ENCODE measurements at places on chromosomes 6 and 20. TPM values are rescaled to one million over a fixed set of nuclear protein-coding genes. Genes with fewer than 3 reads are reported as not detected.

DNA sequence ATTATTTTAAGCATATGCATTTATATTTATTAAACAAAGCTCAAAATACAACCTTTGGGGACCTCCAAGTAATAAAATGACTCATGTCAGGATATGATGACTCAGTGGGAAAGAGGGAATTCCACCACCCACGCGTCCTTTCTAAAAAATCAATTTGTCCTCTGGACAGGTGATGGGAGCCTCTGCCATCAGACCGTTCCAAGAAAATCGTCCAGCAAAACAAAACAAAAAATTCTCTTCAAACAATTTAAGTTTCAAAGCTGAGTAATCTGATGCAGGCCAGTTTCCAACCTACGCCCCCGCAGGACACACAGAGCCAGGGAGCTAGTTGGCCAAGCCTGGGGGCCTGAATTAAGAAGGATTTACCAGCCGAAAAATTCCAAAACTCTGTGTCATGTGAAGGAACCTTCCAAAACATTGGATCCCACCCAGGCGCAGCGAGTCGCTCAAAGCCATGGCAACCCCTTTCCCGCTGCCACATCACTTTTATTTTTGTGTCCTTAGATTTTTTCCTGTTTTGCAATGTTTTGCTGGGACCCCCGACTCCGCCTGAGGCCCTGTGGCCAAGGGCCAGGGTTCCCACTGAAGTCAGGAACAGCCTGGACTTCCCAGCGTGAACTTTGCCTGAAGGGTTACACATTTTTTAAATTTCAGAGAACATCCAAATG, 95.3 kb downstream of the NFATC2 start:
- H3K4me3 ChIP-seq = peak overlapping the region; percentile 50
- peaks cover 21% of the 10 kb centered on the region for H3K4me1 ChIP-seq
- H3K36me3 ChIP-seq = no peaks in the 10 kb centered on the region
- peak; percentile 100 for DNase-seq
- peak overlapping the region; percentile 66 for H3K27ac ChIP-seq
- no peaks in the 10 kb centered on the region for H3K27me3 ChIP-seq

DNA sequence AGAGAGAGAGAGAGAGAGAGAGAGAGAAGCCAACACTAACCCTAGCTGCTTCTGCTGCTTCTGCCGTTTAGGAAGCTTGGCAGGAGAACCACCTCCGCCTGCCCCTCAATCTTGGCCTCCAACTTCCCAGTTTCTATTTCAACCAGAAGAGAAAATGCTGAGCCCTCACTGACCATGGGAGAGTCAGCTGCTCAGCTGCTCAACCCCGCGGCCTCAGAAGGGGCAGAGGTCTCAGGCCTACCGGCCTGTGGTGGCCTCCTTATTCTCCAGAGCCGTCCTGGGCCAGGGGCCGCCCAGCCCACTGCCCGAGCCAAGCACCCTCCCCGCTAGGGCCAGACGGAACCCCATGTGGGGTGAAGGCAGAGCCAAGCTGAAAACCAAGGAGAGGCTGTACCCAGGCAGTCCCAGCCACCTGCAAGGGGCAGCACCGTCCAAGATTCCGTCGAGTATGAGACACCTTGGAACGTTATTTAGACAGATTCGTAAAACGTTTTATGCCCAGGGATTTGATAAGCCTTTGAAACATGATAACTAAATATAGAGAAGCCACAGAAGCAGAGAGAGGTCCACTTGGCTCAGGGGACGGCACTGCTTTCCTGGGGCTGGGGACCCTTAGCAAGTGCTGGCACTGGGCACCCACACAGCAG, 116.6 kb downstream of the DLL1 start:
- no peaks in the 10 kb centered on the region for H3K36me3 ChIP-seq
- H3K4me3 ChIP-seq = no peak overlapping the region
- H3K27ac ChIP-seq = no peak overlapping the region
- no peak for DNase-seq

- H3K27me3 ChIP-seq = no peaks in the 10 kb centered on the region
- H3K4me1 ChIP-seq = no peaks in the 10 kb centered on the region
- no peaks in the 10 kb centered on the region for H3K36me3 ChIP-seq
- DNase-seq = no peak
- H3K27ac ChIP-seq = no peak overlapping the region
Measured at GRCh38 chr6:164502833-164503232, 806.6 kb downstream of the C6orf118 start.

DNA sequence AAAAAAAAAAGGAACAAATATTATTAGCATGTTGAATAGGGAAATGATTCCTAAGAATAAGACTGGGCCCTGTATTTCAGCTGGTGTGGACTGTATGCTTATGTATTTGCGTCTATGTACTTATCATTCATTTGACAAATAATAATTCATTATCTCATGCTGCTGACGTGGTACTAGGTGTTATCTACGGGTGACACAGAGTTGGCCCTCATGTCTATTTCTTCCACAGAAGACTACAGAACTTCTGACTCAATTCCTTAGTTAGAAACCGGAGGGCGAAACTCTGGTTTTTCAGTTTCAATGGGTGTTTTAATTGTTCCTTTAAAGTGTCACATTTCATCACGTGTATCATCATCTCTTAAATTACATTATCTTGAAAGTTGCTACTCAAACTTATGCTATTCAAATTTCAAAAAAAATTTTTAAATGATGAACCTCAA, 305.9 kb downstream of the CLIC5 start:
- H3K36me3 ChIP-seq = no peaks in the 10 kb centered on the region
- H3K27ac ChIP-seq = no peak overlapping the region
- no peaks in the 10 kb centered on the region for H3K27me3 ChIP-seq
- DNase-seq = no peak

The BYSL gene
- total RNA-seq = 11.0 TPM

The SNRNP48 gene
- 9.9 TPM for total RNA-seq

GRCh38 chr20:43736588-43737158, 9.9 kb upstream of the GTSF1L start:
- no peak overlapping the region for H3K27ac ChIP-seq
- H3K4me1 ChIP-seq = no peaks in the 10 kb centered on the region
- no peak for DNase-seq
- H3K27me3 ChIP-seq = no peaks in the 10 kb centered on the region
- H3K4me3 ChIP-seq = no peak overlapping the region
- H3K36me3 ChIP-seq = no peaks in the 10 kb centered on the region

- H3K4me1 ChIP-seq = 0 out of 2 replicates have a peak, but pooled peaks cover 7% of the 10 kb centered on the region
- H3K27me3 ChIP-seq = no peaks in the 10 kb centered on the region
- H3K36me3 ChIP-seq = no peaks in the 10 kb centered on the region
- no peak overlapping the region for H3K4me3 ChIP-seq
- H3K27ac ChIP-seq = no peak overlapping the region
Measured at GRCh38 chr20:40948465-40949267, 80.0 kb upstream of the TOP1 start.

DNA sequence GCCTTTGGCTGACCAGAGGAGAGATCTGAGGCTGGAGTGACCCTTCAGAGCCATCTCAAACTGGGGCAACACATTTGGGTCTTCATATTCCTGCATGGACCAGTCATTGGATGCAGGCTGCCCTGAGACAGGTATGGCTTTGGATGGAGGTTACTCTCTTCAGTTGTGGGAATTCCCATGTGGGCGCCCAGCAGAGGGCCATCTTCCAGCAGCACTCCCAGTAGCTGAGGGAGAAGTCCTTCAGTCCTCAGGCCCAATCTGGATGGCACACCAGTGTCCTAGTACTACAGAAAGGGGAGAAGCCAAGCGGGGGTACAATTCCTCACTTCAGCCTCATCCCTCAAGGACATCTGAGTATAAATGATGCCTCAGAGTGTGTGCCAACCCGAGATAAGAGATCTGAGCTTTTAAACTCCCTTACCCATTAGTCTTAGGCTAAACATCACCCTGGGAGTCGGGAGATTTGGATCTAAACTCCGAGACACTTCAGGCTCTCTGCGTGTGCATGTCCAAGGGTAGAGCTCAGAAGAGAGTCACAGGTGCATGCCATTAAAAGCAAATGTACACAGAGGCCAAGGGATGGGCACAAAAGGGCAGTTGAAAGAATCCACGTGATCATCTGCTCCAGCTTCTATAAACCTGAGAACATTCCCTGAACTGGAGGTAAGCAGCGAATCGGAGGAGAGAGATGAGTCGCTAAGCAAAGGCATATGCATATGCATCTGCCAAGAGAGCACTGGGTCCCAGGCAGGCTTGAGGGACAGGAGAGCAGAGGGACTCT, 204.6 kb downstream of the CD83 start:
- no peaks in the 10 kb centered on the region for H3K4me1 ChIP-seq
- H3K36me3 ChIP-seq = no peaks in the 10 kb centered on the region
- H3K27ac ChIP-seq = no peak overlapping the region
- no peak for DNase-seq
- H3K27me3 ChIP-seq = no peaks in the 10 kb centered on the region

- H3K4me1 ChIP-seq = peaks cover 33% of the 10 kb centered on the region
- peak overlapping the region; percentile 84 for H3K4me3 ChIP-seq
- peak; percentile 94 for DNase-seq
Measured at GRCh38 chr6:146546443-146547043, 2.9 kb downstream of the RAB32 start.

The DACT2 gene
- total RNA-seq = not detected

DNA sequence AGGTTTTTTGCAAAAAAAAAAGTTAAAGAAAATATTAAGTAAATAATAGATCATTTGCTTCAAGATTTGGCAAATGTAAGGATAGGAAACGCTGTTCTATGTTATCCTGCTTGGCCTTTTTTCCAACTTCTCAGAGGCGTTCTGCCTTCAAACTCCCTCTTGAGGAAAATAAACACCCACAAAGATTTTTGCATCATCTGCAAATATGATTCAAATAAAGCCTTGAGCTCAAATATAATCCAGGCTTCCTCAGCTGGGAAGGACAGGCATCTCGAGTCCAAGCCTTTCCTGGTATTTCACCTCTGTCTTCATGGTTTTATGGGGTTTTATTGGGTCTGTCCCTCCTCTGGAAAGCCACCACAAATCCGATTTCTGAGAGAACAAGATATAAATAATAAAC, 67.7 kb upstream of the PTPN1 start:
- H3K36me3 ChIP-seq = no peaks in the 10 kb centered on the region
- DNase-seq = no peak

The ZSWIM3 gene
- total RNA-seq = 5.3 TPM

The SDCBP2 gene
- 5.5 TPM for total RNA-seq

The UBD gene
- total RNA-seq = not detected

The ABHD16B gene
- not detected for total RNA-seq
